ENCODE measurements at places on chromosomes 7 and 10. TPM values are rescaled to one million over a fixed set of nuclear protein-coding genes. Genes with fewer than 3 reads are reported as not detected.

GRCh38 chr10:122154545-122155366 is 116.3 kb upstream of the BTBD16 start:
- no peak for DNase-seq

GRCh38 chr7:135980012-135980551 is 2.9 kb upstream of the MTPN start:
- DNase-seq: no peak

- DNase-seq: no peak
Measured at GRCh38 chr10:68135922-68136792, 26.9 kb downstream of the MYPN start.

GRCh38 chr10:49166484-49167400 is 21.4 kb downstream of the TMEM273 start:
- no peak for DNase-seq

GRCh38 chr7:27606270-27607209 is 56.1 kb downstream of the HIBADH start:
- no peak for DNase-seq

- DNase-seq: no peak
Measured at GRCh38 chr10:129880191-129880870, 83.7 kb downstream of the EBF3 start.

- DNase-seq: no peak
Measured at GRCh38 chr10:133140417-133141143, 19.4 kb upstream of the KNDC1 start.

PSD gene
- polyA plus RNA-seq: 1.2 TPM

GRCh38 chr10:30540276-30540675 is 89.3 kb downstream of the LYZL2 start:
- DNase-seq: no peak

All from immature natural killer cell (primary cell).